Stimulated activated memory B cell treated with anti-CD40 and anti-IgM and Interleukin-4, amounts not matched to agents 10 μg/mL and 1 μg/mL and 100 μg/mL, for 72 hours (primary cell): ENCODE measurements at places on chromosomes 6 and 20.

- ATAC-seq: no peak
Measured at GRCh38 chr6:31662124-31662723, 1.6 kb upstream of the C6orf47 start.

DNA sequence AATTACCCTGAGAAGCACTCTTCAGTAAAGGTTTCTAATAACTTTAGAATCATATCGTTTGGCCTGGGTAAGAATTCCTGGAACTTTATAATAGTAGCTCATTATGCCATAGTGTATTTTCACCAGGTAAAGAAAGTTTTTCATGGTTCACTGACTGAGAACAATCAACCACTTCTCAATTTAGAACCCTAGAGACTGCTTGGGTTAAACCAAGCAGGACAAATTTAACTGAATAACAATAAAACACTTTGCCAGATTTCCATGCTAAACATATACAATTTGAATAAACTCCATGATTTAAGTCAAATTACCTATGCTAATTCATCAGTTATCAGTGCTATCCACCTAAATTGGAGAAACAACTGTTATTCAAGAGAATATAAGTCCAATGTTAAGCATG is 99.4 kb downstream of the PLG start:
- no peak for ATAC-seq

GRCh38 chr6:435441-436307 is 44.1 kb downstream of the IRF4 start:
- no peak for ATAC-seq

DNA sequence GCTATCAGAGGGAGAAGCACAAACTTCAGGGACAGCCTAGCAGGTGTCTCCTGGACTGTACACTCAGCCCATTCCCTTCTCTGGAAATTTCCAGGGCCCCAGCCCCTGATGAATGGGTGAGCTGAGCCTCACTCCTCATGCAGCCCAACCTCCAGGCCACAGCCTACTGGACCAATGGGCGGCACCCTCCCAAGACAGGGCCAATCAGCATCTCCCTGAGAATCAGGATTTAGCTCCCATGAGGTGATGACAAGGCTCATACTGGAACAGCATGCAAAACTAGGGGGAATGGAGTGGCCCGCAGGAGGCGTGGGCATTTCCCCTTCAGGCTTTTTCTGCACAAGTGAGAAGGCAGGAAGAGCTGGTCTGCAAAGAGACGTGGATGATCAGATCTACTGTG is 29.0 kb downstream of the NFATC2 start:
- no peak for ATAC-seq

DNA sequence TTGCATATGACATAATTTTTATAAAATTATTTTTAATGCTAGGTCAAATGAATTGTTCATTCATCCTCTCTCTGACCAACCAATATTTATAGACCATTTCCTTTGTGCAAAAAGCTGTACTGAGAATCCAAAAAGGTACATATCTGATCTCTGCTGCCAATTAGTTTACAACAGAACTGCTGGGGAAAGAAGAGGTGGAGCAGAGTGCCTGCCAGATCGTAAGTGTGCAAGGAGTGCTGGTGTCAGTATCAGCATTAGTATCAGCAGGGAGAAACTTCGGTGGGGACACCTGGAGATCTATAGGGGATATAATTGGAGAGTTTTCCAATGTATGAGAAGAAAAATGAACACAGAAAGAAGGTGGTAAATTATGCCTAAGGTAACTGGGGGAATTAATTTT is 63.3 kb upstream of the ASF1A start:
- ATAC-seq: no peak

GRCh38 chr20:3935956-3936340 is 46.8 kb downstream of the PANK2 start:
- ATAC-seq: no peak

GRCh38 chr6:129393654-129394053 is 316.3 kb downstream of the ARHGAP18 start:
- peak; percentile 70 for ATAC-seq
